ENCODE measurements at places on chromosomes 3 and 15. TPM values are rescaled to one million over a fixed set of nuclear protein-coding genes. Genes with fewer than 3 reads are reported as not detected.

DNA sequence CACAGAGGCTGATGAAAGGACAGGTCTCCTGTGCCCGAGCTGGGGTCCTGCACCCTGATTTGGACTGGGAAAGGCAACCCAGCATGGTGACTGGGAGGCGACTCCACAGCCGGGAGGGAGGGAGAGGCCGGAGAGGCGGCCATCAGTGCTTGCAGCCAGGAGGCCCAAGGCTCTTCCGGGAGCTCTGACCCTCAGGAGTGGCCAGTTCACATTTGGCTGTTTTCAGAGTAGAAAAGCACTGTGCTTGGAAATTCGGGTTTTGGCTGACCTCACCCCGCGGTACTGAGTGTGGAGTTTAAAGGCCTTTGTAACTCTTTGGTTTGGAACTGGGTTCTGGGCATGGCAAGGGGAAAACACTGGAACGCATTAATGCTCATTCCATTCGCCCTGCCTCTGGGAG lies 31.9 kb downstream of the SMAD6 start:
- no peak overlapping the region for H3K27ac ChIP-seq
- no peak for DNase-seq
- H3K4me1 ChIP-seq: peaks cover 46% of the 10 kb centered on the region

- no peaks in the 10 kb centered on the region for H3K27me3 ChIP-seq
- no peaks in the 10 kb centered on the region for H3K36me3 ChIP-seq
- H3K4me3 ChIP-seq: no peak overlapping the region
- H3K27ac ChIP-seq: no peak overlapping the region
- peaks cover 8% of the 10 kb centered on the region for H3K4me1 ChIP-seq
- peak; percentile 86 for DNase-seq
Measured at GRCh38 chr15:65375871-65376607, 1.8 kb downstream of the IGDCC3 start.

DNAJC17 gene
- 51.9 TPM for total RNA-seq

GRCh38 chr3:61631108-61631769 lies 69.9 kb downstream of the PTPRG start:
- no peak overlapping the region for H3K4me3 ChIP-seq
- H3K4me1 ChIP-seq: peaks cover 32% of the 10 kb centered on the region
- peak overlapping the region; percentile 39 for H3K27ac ChIP-seq
- no peaks in the 10 kb centered on the region for H3K36me3 ChIP-seq
- H3K27me3 ChIP-seq: no peaks in the 10 kb centered on the region
- DNase-seq: no peak

LMCD1 gene
- total RNA-seq: 17.0 TPM

SLC28A1 gene
- not detected for total RNA-seq

DNA sequence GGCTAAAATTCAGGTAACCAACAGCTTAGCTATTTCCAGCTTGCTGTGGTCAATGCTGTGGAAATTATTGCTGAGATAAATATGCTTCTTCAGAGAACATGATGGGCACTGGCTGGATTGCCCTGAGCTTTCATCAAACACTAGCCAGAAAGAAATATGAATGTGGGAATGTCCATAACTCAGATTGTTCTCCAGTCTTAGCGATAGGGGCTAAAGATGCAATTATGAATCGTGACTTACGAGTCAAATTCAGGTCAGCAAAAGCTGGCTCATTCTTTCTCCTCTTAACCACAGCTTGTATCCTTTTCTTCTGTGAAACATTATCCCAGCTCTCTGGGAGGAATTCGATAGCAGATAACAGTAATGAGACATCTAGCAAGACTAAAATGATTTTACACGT lies 307.6 kb downstream of the RYR3 start:
- no peaks in the 10 kb centered on the region for H3K27me3 ChIP-seq
- DNase-seq: no peak
- H3K27ac ChIP-seq: no peak overlapping the region
- no peaks in the 10 kb centered on the region for H3K4me1 ChIP-seq

GRCh38 chr3:45482829-45483228 lies 94.5 kb downstream of the LARS2 start:
- H3K4me1 ChIP-seq: peaks cover 3% of the 10 kb centered on the region
- DNase-seq: no peak
- H3K27ac ChIP-seq: no peak overlapping the region
- H3K27me3 ChIP-seq: no peaks in the 10 kb centered on the region
- H3K36me3 ChIP-seq: peaks cover 5% of the 10 kb centered on the region

AP3B2 gene
- total RNA-seq: 1.4 TPM

GRCh38 chr3:72086042-72086742 lies 301.2 kb upstream of the PROK2 start:
- DNase-seq: no peak
- no peak overlapping the region for H3K4me3 ChIP-seq
- H3K27ac ChIP-seq: no peak overlapping the region
- H3K36me3 ChIP-seq: no peaks in the 10 kb centered on the region

FOXB1 gene
- not detected for total RNA-seq

MESP1 gene
- total RNA-seq: 2.6 TPM

TM6SF1 gene
- 7.8 TPM for total RNA-seq

MEIS2 gene
- 28.4 TPM for total RNA-seq

DNA sequence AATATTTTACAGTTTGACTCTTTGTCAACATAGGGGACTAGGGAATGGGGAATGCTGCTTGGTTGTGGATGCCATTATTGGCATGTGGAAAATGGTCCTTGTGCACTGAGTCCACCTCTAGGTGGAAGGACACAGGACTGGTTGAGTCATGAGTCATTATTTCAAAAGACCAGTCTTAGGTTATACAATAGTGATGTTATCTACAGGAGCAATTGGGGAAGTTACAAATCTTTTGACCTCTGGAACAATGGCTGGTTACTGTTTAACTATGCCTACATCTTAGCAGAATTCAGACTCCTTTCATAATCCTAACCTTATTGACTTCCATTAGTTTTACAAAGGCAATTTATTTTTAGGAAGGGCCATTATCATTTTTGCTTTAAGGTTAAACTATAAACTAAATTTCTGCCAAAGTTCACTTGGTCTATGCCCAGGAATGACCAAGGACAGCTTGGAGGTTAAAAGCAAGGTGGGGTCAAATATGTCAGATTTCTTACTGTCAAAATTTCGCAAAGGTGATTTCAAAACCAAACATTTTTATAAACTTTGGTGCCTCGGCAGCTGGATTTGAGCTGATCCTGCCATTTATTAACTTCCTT lies 11.8 kb upstream of the CCR8 start:
- H3K27me3 ChIP-seq: no peaks in the 10 kb centered on the region
- H3K36me3 ChIP-seq: no peaks in the 10 kb centered on the region
- H3K27ac ChIP-seq: no peak overlapping the region
- H3K4me1 ChIP-seq: no peaks in the 10 kb centered on the region
- DNase-seq: no peak

SNURF gene
- 47.1 TPM for total RNA-seq

DNA sequence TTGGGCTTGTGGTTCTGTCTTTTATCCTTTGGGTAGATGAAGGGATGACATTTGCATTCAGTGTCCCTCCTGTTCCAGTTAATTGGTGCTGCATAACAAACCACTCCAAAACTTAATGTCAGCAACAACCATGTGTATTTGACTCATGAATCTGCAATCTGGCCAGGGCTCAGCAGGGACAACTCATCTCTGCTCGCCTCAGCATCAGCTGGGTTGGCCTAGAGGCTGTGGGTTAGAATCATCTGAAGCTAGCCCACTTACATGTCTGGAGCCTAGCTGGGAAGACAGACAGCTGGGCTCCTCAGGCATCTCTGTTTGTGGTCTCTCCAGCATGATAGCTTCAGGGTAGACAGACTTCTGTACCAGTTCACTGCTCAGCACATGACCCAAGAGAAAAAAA lies 92.0 kb downstream of the TMEM108 start:
- H3K4me3 ChIP-seq: no peak overlapping the region
- no peaks in the 10 kb centered on the region for H3K4me1 ChIP-seq
- H3K27ac ChIP-seq: no peak overlapping the region
- no peaks in the 10 kb centered on the region for H3K27me3 ChIP-seq
- DNase-seq: no peak
- no peaks in the 10 kb centered on the region for H3K36me3 ChIP-seq

DNA sequence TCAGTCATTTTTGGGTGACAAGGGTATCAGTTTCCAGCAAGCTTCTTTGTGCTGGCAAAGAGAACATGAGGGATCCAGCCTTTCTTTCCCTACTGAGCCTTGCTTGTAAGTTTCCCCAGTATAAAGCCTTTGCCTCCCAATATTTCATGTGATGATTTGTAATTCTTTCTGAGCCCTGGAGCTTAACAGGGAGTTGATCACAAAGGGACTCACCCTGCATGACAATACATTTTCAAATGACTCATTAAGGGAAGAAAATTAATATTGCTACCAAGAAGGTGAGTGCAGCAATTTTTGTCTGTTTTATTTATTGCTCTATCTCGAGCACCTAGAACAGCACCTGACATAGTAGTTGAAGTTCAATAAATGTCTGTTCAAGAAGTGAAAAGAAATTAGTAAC lies 27.7 kb downstream of the OXSM start:
- peaks cover 9% of the 10 kb centered on the region for H3K4me1 ChIP-seq
- no peak overlapping the region for H3K27ac ChIP-seq
- DNase-seq: no peak
- H3K4me3 ChIP-seq: no peak overlapping the region

HYKK gene
- 7.0 TPM for total RNA-seq

APBA2 gene
- 9.5 TPM for total RNA-seq

DNA sequence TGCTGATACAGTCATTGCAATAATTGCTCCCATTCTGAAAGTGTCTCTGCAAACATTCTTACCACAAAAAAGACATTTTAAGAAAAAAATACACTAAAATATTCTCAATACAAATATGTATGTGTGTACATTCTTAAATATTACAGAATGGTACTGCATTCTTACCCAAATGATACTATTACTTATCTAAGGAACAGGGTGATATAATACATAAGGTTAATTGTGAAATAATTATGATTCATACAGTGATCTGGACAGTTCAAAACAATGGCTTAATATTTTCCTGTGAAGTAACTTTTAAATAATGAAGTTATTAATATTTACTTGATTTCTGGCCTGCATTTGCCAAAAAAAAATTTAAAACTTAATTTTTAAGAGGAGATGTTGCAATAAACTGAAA lies 694.6 kb downstream of the TUSC7 start:
- H3K36me3 ChIP-seq: no peaks in the 10 kb centered on the region
- no peaks in the 10 kb centered on the region for H3K27me3 ChIP-seq
- H3K27ac ChIP-seq: no peak overlapping the region
- no peak for DNase-seq
- no peaks in the 10 kb centered on the region for H3K4me1 ChIP-seq
- no peak overlapping the region for H3K4me3 ChIP-seq

- no peaks in the 10 kb centered on the region for H3K27me3 ChIP-seq
- peak overlapping the region; percentile 76 for H3K4me3 ChIP-seq
- H3K27ac ChIP-seq: no peak overlapping the region
Measured at GRCh38 chr3:183427876-183428446, 458 bp downstream of the MCF2L2 start.

GRCh38 chr3:155891321-155891720 lies 20.9 kb downstream of the GMPS start:
- DNase-seq: no peak
- H3K36me3 ChIP-seq: peaks cover 6% of the 10 kb centered on the region
- H3K27me3 ChIP-seq: no peaks in the 10 kb centered on the region
- H3K4me1 ChIP-seq: peaks cover 13% of the 10 kb centered on the region
- H3K4me3 ChIP-seq: no peak overlapping the region
- H3K27ac ChIP-seq: no peak overlapping the region

DNA sequence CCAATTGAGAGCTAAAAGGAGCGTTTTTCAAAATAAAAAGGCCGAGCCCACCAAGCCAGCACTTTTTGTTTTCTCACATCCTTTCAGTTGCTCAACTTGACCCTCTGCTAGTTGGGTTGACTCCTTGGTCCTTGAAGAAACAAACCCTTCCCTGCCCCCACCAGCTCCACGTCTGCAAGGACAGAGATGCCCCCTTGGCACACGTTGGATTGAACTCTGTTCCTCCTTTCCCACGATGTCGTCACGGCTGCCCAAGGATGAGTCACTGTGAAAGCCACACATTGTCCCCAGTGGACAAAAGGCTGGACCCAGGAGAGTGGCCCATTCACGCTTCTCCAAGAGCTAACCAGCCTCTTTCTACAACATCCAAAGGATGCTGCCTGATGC lies 43.0 kb upstream of the SPATA12 start:
- H3K36me3 ChIP-seq: no peaks in the 10 kb centered on the region
- H3K27ac ChIP-seq: no peak overlapping the region
- H3K27me3 ChIP-seq: no peaks in the 10 kb centered on the region

GRCh38 chr3:106114220-106114619 lies 245.4 kb upstream of the CBLB start:
- no peak overlapping the region for H3K4me3 ChIP-seq
- H3K27me3 ChIP-seq: no peaks in the 10 kb centered on the region
- no peak for DNase-seq
- no peak overlapping the region for H3K27ac ChIP-seq
- no peaks in the 10 kb centered on the region for H3K4me1 ChIP-seq

GRCh38 chr15:48475600-48476395 lies 144.6 kb downstream of the DUT start:
- no peak overlapping the region for H3K27ac ChIP-seq
- H3K36me3 ChIP-seq: peaks cover 12% of the 10 kb centered on the region
- no peaks in the 10 kb centered on the region for H3K27me3 ChIP-seq
- no peak for DNase-seq
- peaks cover 9% of the 10 kb centered on the region for H3K4me1 ChIP-seq

GRCh38 chr3:119933207-119933606 lies 151.3 kb downstream of the NR1I2 start:
- H3K4me3 ChIP-seq: no peak overlapping the region
- no peaks in the 10 kb centered on the region for H3K4me1 ChIP-seq
- no peak overlapping the region for H3K27ac ChIP-seq
- no peak for DNase-seq

- no peaks in the 10 kb centered on the region for H3K4me1 ChIP-seq
- DNase-seq: no peak
- H3K27me3 ChIP-seq: no peaks in the 10 kb centered on the region
- no peak overlapping the region for H3K4me3 ChIP-seq
- H3K27ac ChIP-seq: no peak overlapping the region
Measured at GRCh38 chr3:148727231-148727630, 29.5 kb downstream of the AGTR1 start.

GRCh38 chr15:23910030-23910429 lies 222.9 kb upstream of the NDN start:
- no peak overlapping the region for H3K4me3 ChIP-seq
- no peak overlapping the region for H3K27ac ChIP-seq
- H3K27me3 ChIP-seq: no peaks in the 10 kb centered on the region

- no peaks in the 10 kb centered on the region for H3K4me1 ChIP-seq
- H3K27ac ChIP-seq: no peak overlapping the region
- no peaks in the 10 kb centered on the region for H3K36me3 ChIP-seq
- no peak overlapping the region for H3K4me3 ChIP-seq
- no peaks in the 10 kb centered on the region for H3K27me3 ChIP-seq
Measured at GRCh38 chr3:195186041-195186709, 84.8 kb downstream of the XXYLT1 start.
